ENCODE measurements at places on chromosomes 2 and 18. TPM values are rescaled to one million over a fixed set of nuclear protein-coding genes. Genes with fewer than 3 reads are reported as not detected.

The PROM2 gene
- 0.96 TPM for total RNA-seq

- H3K36me3 ChIP-seq = no peaks in the 10 kb centered on the region
- peak; percentile 89 for DNase-seq
- no peak overlapping the region for H3K4me3 ChIP-seq
- peaks cover 44% of the 10 kb centered on the region for H3K4me1 ChIP-seq
Observed at GRCh38 chr18:76398896-76399612, 96.0 kb downstream of the ZNF516 start.

DNA sequence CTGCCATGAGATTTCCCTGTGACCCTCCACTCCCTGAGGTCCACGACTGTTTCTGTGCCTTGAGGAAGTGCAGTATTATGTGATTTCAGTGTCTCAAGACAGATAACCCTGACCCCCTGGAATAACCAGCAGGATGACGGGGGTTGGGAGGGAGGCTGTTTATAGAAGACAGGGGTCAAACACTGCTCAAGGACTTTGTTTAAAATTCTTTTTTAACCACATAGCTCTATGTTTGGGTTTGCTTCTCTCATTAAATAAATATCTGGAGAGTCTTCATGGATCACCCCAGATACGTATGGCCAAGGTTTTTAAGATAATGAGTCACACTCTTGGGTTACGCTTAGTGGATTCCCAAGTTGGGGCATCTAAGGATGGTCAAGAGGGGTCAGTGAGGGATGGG, 523.8 kb upstream of the TNP1 start:
- peak overlapping the region; percentile 15 for H3K27ac ChIP-seq
- peaks cover 20% of the 10 kb centered on the region for H3K4me1 ChIP-seq
- H3K4me3 ChIP-seq = no peak overlapping the region

GRCh38 chr2:115077626-115078025, 635.2 kb downstream of the DPP10 start:
- H3K4me1 ChIP-seq = no peaks in the 10 kb centered on the region
- H3K4me3 ChIP-seq = no peak overlapping the region
- no peak overlapping the region for H3K27ac ChIP-seq
- H3K27me3 ChIP-seq = no peaks in the 10 kb centered on the region

- DNase-seq = no peak
- H3K4me1 ChIP-seq = no peaks in the 10 kb centered on the region
- H3K4me3 ChIP-seq = no peak overlapping the region
- no peaks in the 10 kb centered on the region for H3K36me3 ChIP-seq
- H3K27me3 ChIP-seq = no peaks in the 10 kb centered on the region
Observed at GRCh38 chr2:173264603-173265366, 89.9 kb upstream of the CDCA7 start.

DNA sequence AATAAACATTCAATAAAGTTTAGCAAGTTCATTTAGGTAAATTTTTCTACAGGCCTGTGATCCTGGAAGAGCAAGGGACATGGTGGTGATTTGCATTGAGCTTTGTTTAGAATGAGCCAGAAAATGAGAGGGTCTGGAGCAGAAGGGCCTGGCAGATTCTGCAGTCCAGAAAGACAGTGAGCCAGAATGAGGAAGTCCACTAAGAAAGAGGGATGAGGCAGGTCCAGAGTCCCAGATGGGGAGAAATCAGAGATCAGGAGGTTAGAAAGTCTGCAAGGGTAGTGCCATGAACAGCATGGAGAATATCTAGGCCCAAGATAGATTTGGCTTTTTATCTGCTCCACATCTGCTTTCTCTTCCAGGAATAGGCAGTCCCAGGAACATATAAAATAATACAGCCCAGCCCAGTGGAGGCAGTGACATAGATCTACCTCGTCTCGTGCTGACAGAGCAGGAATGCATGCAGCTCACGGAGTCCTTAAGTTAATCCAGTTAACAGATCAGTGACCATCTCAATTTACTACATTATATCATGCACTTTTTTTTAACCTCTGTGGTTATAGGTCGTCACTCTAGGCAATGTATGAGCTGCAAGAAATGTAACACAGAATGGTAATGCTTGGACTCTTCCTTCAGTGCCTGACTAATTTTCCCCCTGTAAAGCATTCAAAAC, 429.0 kb downstream of the SUCLG1 start:
- H3K27me3 ChIP-seq = no peaks in the 10 kb centered on the region
- no peak overlapping the region for H3K4me3 ChIP-seq
- no peak for DNase-seq
